ENCODE measurements at places on chromosomes 5 and 9.
A peak's percentile ranks its signal among the peaks of the same experiment; 100 is the strongest.

DNA sequence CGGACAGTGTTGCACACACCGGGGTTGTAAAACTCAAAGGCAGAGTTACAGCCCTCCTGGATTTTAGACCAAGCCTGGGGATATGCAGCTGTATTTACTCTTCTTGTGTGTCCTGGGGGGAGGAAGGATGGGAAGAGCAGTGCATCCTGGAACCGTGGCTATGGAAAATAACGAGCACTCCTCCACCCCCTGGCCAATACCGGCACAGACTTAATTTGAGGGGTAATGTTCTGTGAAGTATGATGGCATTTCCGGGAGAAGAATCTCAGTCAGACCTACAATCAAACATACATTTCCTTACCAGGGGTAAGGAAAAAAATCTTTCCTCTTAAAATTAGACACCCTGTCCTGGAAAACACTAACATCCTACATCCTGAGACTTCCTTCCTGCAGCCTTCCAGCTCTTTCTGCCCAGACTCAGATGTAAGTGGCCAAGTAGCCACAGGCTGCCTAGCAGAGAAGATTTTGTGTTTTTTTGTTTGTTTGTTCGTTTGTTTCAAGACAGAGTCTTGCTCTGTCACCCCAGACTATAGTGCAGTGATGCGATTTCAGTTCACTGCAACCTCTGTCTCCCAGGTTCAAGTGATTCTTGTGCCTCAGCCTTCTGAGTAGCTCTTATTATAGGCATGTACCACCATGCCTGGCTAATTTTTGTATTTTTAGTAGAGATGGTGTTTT is 11.0 kb upstream of the ERMP1 start:
- DNase-seq, result no peak

DNA sequence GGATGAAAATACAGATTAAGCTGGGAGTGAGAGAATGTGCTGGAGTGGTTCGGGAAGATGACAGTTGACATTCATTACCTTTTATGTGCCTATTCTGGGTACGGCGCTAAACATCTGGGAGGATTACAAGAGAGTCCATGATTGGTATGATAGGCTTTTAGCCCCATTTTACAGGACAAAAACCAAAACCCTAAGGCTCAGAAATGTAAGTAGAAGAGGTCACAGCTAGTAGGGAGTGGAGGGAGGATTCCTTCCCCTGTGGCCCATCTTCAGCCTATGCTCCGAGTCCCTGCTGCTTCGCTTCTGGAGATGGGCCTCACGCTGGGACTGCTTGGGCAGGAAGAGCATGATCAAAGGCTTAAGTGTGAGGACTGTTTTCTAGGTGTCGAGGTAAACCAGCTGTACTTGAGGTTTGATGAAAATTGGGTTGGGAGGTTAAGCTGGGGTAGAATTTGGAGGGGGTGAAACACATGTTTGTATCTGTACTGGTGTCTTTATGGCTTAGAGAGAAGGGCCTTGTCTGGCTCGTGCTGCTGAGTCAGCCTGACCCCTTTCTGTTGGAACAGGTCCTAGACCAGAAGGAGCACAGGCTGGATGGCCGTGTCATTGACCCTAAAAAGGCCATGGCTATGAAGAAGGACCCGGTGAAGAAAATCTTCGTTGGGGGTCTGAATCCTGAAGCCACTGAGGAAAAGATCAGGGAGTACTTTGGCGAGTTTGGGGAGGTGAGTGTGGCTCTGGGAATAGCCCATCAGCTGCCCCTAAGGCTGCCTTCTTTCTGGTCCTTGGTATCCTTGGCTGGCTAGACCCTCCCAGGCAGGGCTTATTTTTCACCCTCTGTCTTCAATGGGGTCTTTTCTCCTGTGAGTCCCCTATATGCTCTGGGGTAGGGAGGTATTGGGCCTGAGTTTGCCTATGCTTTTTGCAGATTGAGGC is 2.1 kb downstream of the HNRNPAB start:
- DNase-seq, result no peak

GRCh38 chr5:180618829-180619562 is 27.7 kb upstream of the SCGB3A1 start:
- DNase-seq, result no peak

GRCh38 chr5:113678924-113679575 is 165.6 kb downstream of the YTHDC2 start:
- no peak for DNase-seq

GRCh38 chr5:143186623-143187022 is 216.9 kb downstream of the NR3C1 start:
- DNase-seq, result no peak

DNA sequence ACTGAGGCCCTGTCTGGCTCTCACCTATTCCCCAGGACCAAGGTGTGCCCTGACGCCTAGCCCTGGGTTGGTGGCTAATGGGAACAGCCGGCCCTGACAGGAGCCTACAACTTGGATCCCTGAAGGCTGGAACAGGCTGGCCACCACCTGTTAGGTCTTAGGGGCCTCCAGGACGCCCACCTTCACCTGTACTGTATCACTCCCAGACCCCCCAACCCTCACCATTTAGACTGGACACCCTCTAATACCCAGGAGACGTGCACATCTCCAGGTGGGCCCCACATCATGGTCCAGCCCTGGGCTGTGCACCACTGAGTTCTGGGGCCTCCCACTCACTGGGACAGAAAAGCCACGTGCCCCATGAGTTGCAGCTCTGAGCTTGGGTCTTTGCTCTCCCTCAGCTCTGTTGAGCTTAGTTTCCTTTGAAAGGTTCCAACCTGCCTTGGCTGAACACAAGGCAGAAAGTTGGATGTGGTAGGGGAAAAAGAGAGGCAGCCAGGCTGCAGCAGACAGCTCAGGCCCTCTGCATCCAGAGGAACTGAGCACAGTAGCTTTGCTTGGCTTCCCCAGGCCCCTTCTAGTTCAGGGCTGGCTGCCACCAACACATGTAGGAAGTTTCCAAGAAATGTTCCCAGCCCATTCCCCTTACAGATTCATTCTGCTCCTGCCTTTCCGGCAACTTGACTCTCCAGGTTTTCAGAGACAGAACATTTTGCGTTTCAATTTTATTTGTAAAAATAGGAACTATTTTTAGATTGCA is 116.8 kb upstream of the TBC1D2 start:
- no peak for DNase-seq

DNA sequence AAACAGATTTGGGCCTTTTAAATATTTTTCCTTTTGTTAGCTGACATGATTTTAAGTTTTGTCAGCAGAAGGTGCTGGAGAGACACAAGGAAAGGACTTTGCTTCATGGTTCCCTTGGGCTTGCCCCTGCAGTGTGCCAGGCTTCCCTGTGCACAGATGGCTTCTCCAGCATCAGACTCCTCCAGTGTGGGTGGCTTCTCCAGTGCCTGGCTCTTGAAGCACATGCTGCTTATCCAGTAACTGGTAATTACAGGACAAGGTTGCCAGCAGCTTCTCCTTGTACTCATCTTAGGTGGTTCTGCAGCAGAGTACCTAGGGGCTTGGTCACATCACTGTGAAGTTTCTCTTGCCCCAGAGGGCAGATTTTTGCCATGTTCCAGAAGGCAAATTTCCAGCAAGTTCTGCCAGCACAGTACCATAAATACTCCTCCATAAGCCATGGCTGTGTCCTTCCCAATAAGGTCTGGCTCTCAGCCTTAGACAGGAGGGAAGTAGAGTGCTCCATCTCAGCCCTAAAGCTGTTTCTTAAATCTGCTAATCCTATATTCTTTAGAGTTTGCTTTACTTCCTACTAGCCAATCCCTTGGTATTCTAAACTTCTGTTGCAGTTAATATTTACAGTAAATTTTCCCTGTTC is 62.4 kb downstream of the PJA2 start:
- no peak for DNase-seq

- no peak for DNase-seq
Measured at GRCh38 chr5:92544596-92544995, 1036.4 kb downstream of the NR2F1-AS1 start.

DNA sequence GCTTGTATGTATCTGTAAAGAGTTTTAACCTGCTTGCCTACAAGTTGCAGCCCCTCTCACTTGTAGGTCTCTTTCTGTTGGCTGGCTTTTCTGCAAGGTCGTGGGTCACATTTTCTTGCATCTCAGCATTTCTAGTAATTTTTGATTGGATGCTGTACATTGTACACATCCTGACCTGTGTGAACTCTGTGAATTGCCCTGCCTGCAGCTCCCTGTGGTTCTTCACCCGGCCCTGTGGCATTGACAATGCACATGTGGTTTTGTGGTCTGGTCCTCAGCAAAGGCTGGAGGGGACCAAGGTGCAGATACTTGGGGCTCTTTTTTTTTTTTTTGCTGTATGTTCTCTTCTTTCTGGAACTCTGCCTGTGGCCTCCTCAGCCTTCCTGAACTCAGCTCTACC is 53.6 kb downstream of the WNK2 start:
- no peak for DNase-seq

- DNase-seq, result peak; percentile 48
Measured at GRCh38 chr9:96061293-96061987, 185.9 kb downstream of the ERCC6L2 start.

DNA sequence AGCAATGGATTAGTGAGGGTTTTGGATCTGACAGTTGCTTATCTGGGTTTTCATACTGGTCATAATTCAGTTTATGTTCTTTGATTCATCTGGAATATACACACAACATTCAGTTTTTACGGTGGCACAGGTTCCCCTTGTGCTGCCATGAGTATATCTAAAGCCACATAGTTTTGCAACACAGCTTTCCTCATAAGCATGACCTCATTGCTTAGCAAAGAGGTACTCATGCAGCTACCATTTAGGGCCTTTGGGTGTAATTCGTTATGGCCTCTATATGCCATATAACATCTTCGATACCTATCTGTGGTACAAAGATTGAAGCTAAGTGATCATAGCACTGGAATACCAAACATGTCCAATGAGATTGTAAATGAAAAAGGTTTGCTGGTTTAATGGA is 2.9 kb upstream of the RBM22 start:
- no peak for DNase-seq

- no peak for DNase-seq
Measured at GRCh38 chr9:101738566-101739183, at the start of gene GRIN3A. GRIN3A (minus strand) TSS chr9:101738647; CDS start chr9:101737979, 668 bp downstream.

- no peak for DNase-seq
Measured at GRCh38 chr5:55222092-55222984, 4.8 kb downstream of the MCIDAS start.

GRCh38 chr5:150637245-150638052 is 3.0 kb upstream of the SYNPO start:
- DNase-seq, result no peak

DNA sequence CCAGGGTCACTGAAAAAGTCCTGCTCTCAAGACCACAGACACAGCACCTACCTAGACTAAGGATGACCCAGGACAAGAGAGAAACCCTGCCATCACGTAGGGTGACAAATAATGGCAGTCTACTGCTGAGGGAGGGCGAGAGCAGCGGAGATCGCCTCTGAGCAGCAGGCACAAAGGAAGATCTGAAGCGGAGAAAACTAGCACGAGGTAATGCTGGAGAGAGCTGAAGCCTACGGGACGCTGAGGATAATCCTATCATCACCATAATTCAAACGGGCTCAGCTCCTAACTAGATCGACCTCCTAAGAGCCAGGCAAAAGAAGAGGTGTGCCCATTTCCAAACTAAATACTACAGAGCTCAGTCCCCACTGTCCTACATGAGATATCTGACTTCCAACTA is 41.3 kb downstream of the FBXO10 start:
- no peak for DNase-seq

DNA sequence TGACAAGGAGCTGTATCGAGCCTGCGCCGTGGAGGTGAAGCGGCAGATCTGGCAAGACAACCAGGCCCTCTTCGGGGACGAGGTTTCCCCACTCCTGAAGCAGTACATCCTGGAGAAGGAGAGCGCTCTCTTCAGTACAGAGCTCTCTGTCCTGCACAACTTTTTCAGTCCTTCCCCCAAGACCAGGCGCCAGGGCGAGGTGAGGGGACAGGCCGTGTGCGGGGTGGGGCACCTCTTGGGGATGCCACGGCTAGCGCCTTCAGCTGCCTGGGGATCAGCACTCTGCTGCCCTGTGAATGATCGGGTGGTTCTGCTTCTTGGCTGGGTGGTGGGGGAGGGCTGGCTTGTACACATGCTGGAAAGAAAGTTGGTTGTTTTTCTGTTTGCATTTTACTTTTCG is 1.7 kb downstream of the NELFB start:
- no peak for DNase-seq

DNA sequence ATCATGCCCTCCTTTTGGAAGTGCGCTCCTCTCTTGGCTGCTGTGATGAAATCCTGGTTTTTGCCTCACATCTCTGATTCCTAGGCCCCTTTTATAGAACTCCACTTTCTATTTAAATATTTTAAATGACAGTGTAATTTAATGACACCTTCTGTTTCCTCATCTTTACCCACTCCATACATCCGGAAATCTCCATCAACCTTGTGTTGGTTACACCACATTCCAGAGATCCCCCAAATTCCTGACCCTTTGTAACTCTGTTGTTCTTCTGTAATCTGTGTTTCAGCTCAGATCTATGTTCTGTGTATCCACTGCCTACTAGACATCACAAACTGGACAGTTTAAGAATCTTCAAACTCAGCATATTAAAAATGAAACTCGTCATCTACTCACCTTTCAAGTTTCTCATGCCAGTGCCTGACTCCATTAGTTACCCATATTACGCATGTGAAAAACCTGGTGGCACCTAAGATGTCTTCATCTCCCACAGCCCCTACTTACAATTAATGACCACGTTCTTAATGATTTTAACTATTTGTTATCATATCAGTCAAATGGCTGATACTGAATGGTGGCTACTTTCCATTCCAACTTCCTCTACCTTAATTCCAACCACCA is 25.1 kb downstream of the PARP8 start:
- DNase-seq, result no peak

DNA sequence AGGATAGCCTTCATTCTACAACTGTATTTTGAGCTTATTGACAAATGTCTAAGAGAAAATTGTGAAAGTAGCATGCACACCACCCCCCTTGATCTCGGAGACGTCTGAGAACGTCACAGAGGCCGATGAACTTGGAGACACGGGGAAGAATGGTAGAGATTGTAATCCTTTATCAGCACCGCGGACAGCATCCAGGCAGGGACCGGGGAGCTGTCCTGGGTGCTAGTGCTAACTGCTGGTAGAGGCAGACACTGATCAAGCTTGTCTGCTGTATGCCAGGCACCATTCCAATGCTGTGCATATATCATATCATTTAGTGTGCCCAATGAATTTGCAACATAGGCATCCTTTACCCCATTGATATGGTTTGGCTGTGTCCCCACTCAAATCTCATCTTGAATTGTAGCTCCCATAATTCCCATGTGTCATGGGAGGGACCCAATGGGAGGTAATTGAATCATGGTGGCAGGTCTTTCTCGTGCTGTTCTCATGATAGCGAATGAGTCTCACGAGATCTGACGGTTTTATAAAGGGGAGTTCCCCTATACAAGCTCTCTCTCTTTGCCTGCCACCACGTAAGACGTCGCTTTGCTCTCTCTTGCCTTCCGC is 98.8 kb downstream of the LHX2 start:
- peak; percentile 9 for DNase-seq

DNA sequence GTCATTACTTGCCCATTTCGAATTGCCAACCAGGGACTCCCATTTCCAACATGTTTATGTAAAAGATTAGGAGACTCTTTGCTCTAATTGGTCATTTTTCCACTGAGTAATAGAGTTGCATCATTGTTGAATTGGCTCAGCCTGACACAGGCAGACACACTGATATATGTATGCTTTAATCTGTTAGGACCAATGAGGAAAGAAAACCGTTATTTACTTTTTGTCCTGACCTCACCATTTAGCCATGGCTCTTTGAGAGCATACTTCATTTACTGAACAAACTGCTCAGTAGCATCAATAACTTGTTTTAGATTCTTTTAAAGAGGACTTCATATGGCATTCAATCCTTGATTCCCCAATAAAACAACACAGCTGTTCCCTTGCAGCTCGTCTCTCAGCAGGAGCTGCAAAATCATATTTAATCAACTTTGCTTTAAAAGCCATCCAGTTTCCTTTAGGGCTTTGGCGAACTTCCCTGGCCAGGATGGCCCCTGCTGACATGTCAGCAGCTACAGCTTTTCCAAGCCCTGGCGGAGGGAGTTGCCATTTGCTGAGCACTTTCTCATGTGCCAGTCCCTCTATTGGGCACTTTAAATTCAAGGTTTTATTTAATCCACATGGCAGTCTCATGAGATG is 251.5 kb upstream of the TNC start:
- no peak for DNase-seq
